Epithelial cell of proximal tubule (primary cell): ENCODE measurements at places on chromosomes 6 and 20.

- no peak for DNase-seq
Measured at GRCh38 chr6:35725081-35725708, 11.6 kb upstream of the ARMC12 start.

- no peak for DNase-seq
Measured at GRCh38 chr20:38950254-38950653, 11.9 kb upstream of the DHX35 start.

DNA sequence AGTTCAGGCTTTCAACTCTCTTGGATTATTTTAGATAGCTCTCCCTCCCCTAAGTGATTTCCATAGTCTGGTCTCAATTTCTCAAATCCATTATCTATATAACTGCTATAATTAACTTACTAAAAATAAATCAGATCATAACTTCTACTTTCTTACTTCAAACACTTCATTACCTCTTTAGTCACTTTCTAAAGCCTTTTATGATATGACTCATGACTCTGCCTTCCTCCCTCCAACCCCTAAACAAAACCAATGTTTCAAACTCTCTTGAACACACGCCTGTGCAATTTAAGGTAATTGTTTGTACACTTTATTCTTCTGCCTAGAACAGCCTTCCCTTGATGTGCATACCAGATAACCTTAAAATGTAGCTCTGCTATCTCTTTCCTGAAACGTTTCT is 100.5 kb downstream of the LMBRD1 start:
- DNase-seq: no peak

GRCh38 chr6:107217248-107217647 is 101.9 kb upstream of the BEND3 start:
- DNase-seq: no peak

- no peak for DNase-seq
Measured at GRCh38 chr6:107731422-107732319, 92.4 kb downstream of the SCML4 start.

DNA sequence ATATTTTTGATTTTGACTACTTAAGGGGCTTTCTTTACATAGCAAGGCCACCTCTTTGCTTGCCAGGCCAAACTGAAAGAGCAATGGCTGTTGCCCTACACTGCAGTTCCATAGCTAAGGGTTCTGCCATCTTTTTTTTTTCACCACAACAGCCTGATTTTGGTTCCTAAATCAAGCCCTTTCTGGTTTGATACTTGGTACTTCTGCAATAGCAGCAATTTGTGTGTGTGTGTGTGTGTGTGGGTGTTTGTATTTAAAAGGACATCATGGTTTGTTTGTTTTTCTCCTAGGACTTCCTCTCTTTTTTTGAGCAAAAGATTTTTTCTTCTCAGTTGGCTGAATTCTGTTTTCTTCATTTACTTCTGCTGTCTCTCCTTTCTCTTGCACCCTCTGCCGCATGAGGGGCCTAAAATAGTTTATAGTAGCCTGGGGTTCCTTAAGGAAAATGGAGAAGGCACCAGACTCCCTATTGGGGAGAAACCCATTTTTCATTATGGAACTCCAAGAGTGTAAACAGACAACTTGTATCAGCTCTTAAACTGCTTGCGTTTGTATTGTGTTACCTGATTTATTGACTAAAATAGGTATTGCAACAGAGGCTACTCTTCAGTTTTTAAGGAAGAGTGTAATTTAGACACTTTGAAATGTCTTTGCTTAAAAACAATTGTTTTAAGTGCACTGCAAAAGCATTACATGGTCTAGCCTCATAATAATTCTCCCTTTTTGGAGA is 12.2 kb upstream of the GCLC start:
- no peak for DNase-seq

GRCh38 chr6:155389130-155389529 is 66.5 kb downstream of the NOX3 start:
- no peak for DNase-seq

DNA sequence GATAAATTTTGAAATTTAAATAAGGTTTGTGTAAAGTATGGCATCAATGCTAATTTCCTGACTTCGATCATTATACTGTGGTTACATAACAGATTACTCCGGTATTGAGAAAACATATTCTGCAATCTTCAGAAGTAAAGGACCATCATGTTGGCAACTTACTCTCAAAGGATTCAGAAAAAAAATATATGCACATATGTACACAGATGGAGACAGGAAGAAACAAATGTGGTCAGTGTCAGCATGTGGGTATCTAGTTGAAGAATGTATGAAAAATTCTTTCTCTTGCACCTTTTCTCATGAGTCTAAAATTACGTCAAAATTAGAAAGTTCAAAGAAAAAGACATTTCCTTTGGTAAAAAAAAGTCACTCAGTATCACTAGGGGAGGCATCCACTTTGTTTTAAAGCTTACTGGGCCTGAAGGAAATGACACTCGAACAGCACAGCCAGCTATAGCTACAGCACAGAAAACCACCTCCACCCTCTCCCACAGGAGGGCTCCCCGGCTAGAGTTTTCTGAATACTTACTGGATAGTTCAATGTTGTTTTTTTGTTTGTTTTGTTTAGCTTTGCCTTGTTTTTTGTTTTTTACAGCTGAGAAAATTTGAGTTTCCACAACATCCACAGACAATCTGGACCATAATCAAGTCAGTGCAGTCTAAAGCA is 317.2 kb upstream of the AGPAT4 start:
- DNase-seq: no peak

DNA sequence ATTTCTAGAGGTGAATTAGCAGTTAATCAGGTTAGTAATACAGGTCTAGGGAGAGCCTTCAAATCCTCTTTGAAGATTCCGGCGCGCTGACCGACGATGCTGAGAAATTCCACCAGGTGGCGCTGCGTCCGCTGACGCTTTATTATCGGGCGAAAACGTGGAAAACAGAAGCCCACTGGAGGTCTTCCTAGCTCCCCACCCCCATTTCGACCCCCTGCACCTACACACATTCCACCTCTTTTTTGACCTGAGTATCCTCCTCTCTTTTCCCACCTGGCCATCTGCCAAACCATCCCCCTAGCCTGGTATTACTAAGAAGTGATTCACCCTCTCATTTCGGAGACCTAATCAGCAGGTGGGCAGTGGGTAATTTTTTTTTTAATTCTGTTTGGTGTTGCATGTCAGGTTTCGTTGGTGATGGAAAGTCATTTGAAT is 65.4 kb upstream of the RIN2 start:
- no peak for DNase-seq

DNA sequence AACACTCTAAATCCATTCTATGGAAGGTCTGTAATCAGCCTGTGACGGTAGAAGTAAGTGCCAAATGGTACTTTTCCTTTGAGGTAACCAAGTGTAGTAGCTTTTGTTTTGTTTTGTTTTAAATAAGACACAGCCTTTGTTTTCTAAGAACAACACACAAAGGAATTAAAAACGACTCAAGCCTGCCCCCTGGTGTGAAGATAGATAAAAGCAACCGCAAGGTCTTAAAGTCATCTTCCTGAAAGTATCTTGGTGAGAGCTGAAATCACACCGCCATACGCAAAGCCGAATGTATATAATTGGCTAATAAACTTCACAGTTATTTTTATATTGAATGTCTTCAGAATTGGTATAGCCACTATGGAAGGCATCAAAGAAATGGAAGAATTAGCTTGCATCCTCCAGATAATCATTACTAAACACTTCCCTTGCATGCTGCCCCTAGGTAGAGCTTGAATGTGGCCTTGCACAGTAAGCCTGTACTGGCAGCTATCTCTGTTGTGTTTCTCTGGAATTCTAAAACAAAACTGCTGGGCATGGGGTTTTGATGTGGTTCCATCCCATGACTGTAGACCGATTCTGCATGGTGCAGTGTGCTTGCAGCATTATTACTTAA is 95.6 kb downstream of the LAMP5 start:
- DNase-seq: peak; percentile 30

DNA sequence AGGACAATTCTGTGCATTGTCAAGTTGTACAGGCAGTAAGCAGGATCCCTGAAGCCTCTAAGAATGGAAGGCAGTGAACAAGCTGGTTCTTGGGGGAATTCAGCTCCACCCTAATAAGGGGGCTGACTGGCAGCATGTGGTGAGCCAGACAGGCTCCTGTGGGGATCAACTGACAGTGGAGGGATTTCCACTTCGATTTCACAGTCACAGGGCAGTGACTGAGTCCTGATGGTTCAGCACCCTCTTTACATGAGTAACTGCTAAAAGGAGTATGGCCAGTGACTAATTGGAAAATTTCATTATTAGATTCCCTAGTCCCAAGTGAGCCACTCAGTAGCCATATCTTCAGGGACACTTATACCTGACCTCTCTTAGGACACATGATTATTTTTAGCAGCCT is 78.4 kb downstream of the NDUFAF5 start:
- DNase-seq: no peak

DNA sequence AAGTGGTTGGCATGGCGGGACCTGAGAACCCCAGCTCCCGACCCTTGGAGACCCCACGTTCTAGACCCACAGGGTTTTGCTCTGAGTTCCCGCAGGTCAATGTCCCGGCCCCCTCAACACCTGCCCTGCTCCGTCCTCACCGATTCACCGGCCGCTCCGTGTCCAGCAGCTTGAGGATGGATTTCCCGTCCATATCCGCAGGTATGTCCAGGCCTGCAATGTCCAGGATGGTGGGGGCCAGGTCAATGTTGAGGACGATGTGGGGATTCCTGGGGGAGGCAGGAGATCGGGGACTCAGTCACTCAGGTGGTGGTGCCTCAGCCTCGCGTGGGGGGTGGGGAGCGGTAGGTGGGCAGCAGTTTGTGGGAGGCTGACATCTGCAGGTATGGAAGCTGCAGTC is 106.7 kb downstream of the SULF2 start:
- DNase-seq: no peak

GRCh38 chr6:114062199-114062598 is 91.3 kb upstream of the HDAC2 start:
- DNase-seq: no peak

DNA sequence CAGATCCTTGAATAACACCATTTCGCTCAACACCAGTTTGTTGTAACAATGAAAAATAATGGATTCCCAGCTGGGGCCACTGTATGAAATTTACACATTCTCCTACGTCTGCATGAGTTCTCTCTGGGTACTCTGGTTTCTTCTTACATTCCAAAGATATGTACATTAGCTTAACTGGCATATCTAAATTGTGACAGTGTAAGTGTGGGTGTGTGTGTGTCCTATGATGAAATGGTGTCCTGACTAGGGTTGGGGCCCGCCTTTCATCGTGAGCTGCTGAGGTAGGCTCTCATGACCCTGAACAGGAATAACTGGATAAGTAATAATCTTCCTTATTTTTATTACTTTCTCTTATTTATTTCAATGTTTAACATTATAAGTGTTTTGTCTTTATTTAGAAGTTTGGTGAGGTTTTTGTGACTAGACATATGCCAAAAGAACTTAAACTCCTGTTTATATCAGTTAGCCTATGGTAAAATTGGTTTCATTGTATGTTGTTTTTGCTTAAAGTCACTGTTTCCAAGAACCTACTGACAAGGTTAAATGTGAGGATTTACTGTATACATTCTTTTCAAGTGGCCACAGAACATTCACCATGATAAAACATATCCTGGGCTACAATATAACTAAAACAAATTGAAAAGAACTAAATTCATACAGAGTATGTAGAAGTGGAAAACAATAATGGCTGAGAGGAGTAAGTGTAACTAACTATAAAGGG is 42.4 kb downstream of the RBL1 start:
- DNase-seq: no peak

DNA sequence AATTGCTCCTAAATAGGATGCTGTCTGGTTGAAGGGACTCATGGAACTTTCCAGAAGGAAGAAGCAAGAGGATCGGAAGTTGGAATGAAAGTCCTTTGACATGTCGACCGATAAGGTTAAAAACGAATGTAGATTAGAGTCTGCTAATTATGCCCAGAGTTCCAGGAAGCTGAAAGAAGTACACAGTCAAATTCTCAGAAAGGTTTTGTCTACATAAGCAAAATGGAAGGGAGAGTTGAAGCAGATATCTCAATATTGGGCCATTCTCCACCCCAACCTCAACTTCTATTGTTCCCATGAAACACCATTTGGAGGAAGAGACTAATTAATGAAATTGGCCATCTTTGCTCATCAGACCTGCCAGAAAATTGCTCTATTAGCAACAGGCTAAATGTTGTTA is 64.0 kb downstream of the CAP2 start:
- no peak for DNase-seq

DNA sequence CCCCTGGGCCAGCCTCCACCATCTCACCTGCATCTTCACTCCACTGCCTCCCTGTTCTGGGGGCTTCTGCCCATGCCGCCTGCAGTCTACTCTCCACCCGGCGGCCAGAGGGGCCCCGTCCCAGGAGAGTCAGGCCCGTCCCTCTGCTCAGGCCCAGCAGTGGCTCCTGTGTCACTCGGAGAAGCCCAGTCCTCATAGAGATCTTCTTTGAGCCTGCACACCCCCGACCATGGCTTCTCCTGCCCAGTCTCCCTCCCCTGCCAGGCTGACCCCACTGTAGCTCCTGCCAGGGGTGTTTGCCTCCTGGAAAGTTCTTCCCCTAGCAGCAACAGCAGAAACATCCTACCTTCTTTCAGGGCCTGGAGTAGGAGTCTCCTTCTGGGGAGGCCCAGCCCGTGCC is 22.2 kb upstream of the NOL4L start:
- no peak for DNase-seq

GRCh38 chr6:99016355-99016754 is 68.6 kb upstream of the FBXL4 start:
- peak; percentile 75 for DNase-seq

GRCh38 chr20:24491041-24491756 is 21.8 kb downstream of the SYNDIG1 start:
- no peak for DNase-seq

DNA sequence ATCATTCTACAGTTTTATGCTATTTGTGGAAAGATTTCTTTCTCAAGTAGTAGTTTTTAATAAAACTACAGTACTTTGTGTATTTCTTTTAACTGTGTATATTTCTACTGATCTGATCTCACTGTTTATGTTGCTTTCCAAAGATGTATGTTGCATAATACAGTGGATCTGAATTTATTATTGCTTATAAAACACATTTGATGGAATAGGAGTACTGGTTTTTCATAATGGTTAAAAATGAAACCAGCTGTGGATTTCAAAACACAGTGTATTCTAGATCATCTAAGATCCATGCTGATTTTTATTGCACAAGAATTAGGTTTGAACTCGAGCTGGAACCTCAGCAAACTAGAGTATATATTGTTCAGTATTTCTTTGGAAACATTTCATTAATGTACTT is 8.0 kb downstream of the NKX2-4 start:
- DNase-seq: no peak

GRCh38 chr6:25769983-25770382 is 15.4 kb downstream of the SLC17A4 start:
- peak; percentile 19 for DNase-seq
